ENCODE measurements at places on chromosomes 16 and 17. TPM values are rescaled to one million over a fixed set of nuclear protein-coding genes. Genes with fewer than 3 reads are reported as not detected.

Gene KRT222
- total RNA-seq, result not detected

Gene TMC7
- 1.9 TPM for total RNA-seq

Gene PGS1
- 47.3 TPM for total RNA-seq

Gene ABCA9
- total RNA-seq, result 12.1 TPM

Gene GRN
- 232 TPM for total RNA-seq

Gene NEUROD2
- total RNA-seq, result not detected

Gene STH
- 0.58 TPM for total RNA-seq

Gene CLEC3A
- total RNA-seq, result not detected

Gene GRIN2C
- total RNA-seq, result 1.2 TPM

Gene WSCD1
- total RNA-seq, result 20.4 TPM

Gene CLEC18A
- total RNA-seq, result 56.1 TPM

Gene CDC42EP4
- 67.3 TPM for total RNA-seq

Gene KRT33B
- total RNA-seq, result not detected

Gene KIF18B
- total RNA-seq, result 5.4 TPM

Gene TK1
- 23.9 TPM for total RNA-seq

Gene CDH3
- 46.4 TPM for total RNA-seq

Gene HS3ST2
- 0.18 TPM for total RNA-seq

Gene SRCIN1
- 5.7 TPM for total RNA-seq

Gene CCL23
- total RNA-seq, result 0.35 TPM

Gene ITGA2B
- 9.3 TPM for total RNA-seq

Gene HSPB9
- 0.23 TPM for total RNA-seq

Gene EMP2
- 22.4 TPM for total RNA-seq

Gene PKD1
- 162 TPM for total RNA-seq

Gene GNG13
- not detected for total RNA-seq

Gene PTGES3L
- total RNA-seq, result 5.8 TPM

Gene EVPLL
- total RNA-seq, result 1.9 TPM

Gene TBC1D3G
- total RNA-seq, result 0.29 TPM

Gene MYH3
- 802 TPM for total RNA-seq

Gene GPRC5B
- 109 TPM for total RNA-seq

Gene HSBP1
- total RNA-seq, result 107 TPM

Gene ABCA6
- 13.4 TPM for total RNA-seq

Gene SPEM1
- total RNA-seq, result not detected

Gene MT1G
- 40.0 TPM for total RNA-seq

Gene FA2H
- 3.4 TPM for total RNA-seq

Gene HAP1
- total RNA-seq, result 0.64 TPM

Gene MPV17L
- 8.2 TPM for total RNA-seq

Gene MYO15B
- total RNA-seq, result 260 TPM

Gene HYDIN
- 17.9 TPM for total RNA-seq

Gene CRYBA1
- not detected for total RNA-seq

Gene KRTAP9-1
- total RNA-seq, result not detected

Gene RBFOX1
- 9.0 TPM for total RNA-seq

Gene LCMT1
- 39.7 TPM for total RNA-seq

Gene CES1
- total RNA-seq, result 3.4 TPM

Gene ENPP7
- 4.4 TPM for total RNA-seq

Gene KCNH6
- 2.1 TPM for total RNA-seq

Gene SEC14L5
- 0.82 TPM for total RNA-seq

Gene KRTAP4-6
- total RNA-seq, result not detected
